Spinal cord (tissue), 10 donors: ENCODE measurements at places on chromosomes 11 and 22. TPM values are rescaled to one million over a fixed set of nuclear protein-coding genes. Genes with fewer than 3 reads are reported as not detected.

Gene GAL3ST3
- 18.5 TPM for polyA plus RNA-seq

Gene SCUBE2
- polyA plus RNA-seq: 29.4 TPM

Gene TUB
- polyA plus RNA-seq: 88.8 TPM

Gene CNGA4
- polyA plus RNA-seq: 0.68 TPM

Gene SMCO4
- polyA plus RNA-seq: 18.3 TPM

Gene NCF4
- 3.6 TPM for polyA plus RNA-seq

Gene ACCS
- polyA plus RNA-seq: 26.9 TPM

Gene C11orf52
- 0.81 TPM for polyA plus RNA-seq

Gene OR4D5
- not detected for polyA plus RNA-seq

Gene TMEM191B
- polyA plus RNA-seq: 11.7 TPM
